Aorta (tissue), 5 donors: ENCODE measurements at places on chromosomes 1 and 21. TPM values are rescaled to one million over a fixed set of nuclear protein-coding genes. Genes with fewer than 3 reads are reported as not detected.

ANKRD35 gene
- total RNA-seq: 3.8 TPM

GRCh38 chr1:155175927-155176371 is 2.3 kb downstream of the TRIM46 start:
- peak; percentile 76 for DNase-seq

GRCh38 chr1:53622531-53622930 is 116.4 kb downstream of the GLIS1 start:
- DNase-seq: peak; percentile 40

CLCA4 gene
- total RNA-seq: 0.18 TPM

PTGER3 gene
- total RNA-seq: 32.7 TPM
